ENCODE measurements at places on chromosomes 16 and 17.

- no peak for DNase-seq
These were observed 6.5 kb downstream of the MT1X start for GRCh38 chr16:56688762-56689161.

- no peak for DNase-seq
These were observed 336.4 kb downstream of the SEC14L1 start for GRCh38 chr17:77476931-77477805.

DNA sequence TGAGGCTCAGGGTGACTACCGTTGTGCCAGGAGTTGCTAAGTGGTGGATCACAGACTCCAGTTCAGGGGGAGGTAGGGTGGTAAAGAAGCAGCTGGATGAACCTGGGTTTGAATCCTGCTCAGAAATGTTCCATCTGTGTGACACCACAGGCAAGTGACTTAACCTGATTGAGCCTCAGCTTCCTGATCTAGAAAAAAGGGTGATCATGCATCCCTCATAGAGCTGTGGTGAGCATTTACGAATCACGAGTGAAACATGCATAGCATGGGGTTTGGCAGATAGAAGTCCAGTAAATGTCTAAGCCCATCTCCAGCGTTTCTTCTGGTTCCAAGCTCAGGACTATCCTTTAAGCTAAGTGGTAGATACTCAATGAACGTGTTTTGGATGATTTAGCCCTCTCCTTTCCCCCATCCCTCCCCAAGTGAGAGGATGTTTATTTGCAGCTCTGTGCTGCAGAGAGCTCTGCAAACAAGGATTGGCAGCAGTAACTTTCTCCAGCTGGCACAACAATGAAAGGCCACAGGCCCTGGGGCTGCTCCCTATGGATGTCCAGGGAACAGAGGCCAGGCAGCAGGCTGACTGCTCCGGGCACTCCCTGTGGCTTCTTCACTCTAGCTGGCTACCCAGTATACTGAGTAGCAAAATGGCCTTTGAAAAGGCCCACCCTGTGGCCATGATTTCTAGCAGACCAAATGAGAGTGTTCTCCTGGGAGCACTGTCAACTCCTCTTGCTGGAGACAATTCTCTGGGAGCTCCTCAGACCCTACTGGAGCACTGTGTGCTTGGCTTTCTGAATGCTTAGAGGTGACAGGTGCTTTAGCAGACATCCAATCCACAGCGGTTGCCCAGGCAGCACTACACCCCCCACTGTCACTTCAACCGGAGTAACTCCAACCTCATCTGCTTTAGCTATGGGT is 21.3 kb downstream of the CA4 start:
- DNase-seq = no peak

DNA sequence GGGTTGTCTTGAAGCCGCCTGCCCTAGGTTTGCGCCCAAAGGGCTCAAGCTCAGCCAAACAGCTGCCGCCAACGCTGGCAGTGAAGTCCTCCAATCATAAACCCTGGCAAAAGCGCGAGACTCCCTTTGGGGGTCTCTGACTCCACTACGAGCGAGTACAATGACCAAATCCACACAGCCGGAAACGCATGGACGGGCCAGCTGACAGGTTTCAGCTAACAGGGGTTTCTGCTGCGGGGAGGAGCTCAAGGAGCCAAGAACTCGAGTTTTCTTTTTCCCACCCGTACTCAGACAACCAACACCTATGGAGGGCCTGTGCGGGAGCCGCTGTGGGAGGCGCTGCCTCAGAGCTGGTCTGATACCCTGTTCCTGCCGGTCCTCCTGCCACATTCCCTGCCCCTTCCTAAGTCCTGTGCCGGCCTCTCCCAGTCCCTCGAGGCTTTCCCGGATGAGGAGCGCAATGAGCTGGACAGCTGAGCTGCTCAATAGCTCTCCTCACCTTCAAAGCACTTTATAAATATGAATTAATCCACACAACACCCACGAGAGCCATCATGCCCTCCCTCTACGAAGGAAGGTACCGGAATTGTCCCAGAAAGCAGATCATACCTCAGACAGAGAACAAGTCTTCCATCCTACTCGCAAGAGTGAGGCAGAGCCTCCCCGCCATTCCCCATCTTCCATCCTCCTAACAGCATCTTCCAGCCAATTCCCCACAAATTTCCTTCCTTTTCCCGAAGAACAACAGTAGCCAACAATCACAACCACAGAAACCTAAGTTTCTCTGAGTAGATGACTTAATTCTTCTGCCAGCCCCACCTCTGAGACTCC is 6.1 kb downstream of the ABR start:
- no peak for DNase-seq

DNA sequence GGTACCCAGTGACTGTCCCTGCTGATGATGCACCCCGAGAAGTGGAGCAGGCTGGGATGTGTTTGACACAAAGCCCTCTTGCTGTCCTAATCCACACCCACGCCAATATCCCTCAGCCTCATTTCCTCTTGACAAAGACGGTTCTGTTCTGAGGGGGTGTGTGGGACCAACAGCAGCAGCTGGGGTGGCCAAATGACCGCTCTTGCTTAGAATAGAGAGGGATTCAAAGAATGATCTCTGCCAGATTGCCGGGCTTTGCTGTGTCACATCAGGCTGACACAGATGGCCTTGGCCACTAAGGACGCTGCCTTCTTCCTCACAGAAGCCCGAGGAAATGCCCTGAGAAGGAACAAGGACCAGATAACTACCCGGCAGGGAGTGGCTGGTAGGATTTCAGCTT is 250.7 kb downstream of the NTN1 start:
- no peak for DNase-seq

DNA sequence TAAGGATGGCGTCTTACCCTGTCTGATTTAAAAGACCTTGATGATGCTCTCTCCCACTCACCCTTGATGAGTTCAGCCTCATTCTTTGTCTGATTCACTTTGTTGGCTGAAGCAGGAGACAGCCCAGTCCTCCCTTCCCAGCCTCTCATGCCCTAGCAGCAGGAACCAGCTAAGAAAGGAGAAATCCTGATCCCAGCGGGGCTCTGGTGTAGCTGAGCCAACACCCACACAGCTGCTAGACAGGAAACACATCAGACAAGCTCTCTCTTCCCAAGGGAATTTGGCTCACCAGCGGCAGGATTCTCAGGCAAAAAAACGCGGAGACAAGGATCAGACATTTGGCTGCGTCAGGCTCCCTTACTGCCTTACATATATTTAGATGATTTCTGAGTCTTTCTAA is 211.5 kb downstream of the CDH11 start:
- DNase-seq = no peak

- no peak for DNase-seq
These were observed 115.8 kb downstream of the NPIPB11 start for GRCh38 chr16:29290631-29291247.

- DNase-seq = no peak
These were observed 1297.6 kb upstream of the GOT2 start for GRCh38 chr16:60031740-60032139.

GRCh38 chr16:84526794-84527531 is 22.5 kb upstream of the MEAK7 start:
- no peak for DNase-seq

Measured in naive thymus-derived CD8-positive, alpha-beta T cell (primary cell).